ENCODE measurements at places on chromosomes 7 and 10.

GRCh38 chr10:44344727-44345126 is 40.2 kb downstream of the CXCL12 start:
- no peak for DNase-seq

- no peak for DNase-seq
These were observed 7.2 kb downstream of the CPA2 start for GRCh38 chr7:130273933-130274255.

- DNase-seq, result no peak
These were observed 745 bp downstream of the SLC16A9 start for GRCh38 chr10:59708816-59709394.

GRCh38 chr7:21352540-21353387 is 75.1 kb upstream of the SP4 start:
- DNase-seq, result no peak

- DNase-seq, result no peak
These were observed 40.7 kb downstream of the SGMS1 start for GRCh38 chr10:50582766-50583762.

DNA sequence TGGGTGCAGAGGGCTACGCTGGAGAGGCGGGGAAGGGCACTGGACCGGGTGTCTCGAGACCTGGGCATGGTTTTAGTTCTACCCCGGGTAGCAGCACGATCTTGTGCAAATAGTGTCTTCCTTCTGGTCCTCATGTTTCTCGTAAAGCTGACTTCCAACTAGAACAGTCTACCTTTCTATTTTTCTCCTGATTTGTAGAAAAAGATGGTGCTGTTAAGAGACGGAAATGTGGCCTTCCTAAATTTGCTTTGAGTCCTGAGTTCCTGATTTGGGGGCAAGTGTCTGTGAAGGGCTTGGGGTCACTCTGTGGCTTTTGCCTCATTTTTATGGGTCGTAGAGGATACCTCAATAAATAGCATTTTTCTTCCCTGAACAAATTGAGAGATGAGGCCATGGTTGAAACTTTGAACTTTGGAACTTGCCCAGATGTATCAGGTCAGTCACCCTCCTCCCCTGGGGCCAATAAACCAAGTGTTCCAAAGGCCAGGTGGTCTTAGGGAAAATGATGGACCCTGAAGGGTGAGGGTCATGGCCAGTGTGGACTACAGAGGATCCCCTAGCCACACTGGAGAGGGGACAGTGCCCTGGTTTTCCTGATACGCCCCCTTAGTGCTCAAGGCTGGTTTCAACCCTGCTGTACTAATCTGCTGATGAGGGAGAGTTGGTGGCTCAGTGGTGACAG is 45.2 kb downstream of the GRK5 start:
- no peak for DNase-seq

GRCh38 chr10:71028066-71028465 is 139.7 kb upstream of the PCBD1 start:
- DNase-seq, result no peak

GRCh38 chr7:80711531-80711930 is 73.1 kb downstream of the CD36 start:
- DNase-seq, result no peak

DNA sequence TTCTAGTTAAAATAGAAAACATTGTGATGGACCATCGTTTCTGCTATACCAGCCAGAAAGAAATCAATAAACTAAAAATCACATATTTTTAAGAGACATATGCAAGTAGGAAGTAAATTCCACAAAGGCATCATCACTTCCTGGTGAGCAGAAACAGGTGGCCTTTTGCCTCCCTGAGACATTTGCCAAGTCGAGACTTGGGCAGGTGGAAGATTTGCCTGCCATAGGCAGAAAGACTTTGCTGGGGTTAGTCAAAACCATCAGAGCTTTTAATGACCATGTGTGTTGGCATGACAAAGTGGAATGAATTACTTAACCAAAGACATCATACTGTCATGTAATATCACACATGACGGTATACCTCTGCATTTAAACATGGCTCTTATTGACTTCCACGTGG is 66.0 kb upstream of the FGL2 start:
- DNase-seq, result no peak

- DNase-seq, result no peak
These were observed 442.6 kb downstream of the PARD3 start for GRCh38 chr10:34372509-34372908.

Data from stimulated activated CD4-positive, alpha-beta T cell treated with anti-CD3 and anti-CD28 coated beads, Interleukin-4, amount 100 ng/mL, for 1 hour (primary cell).